Stimulated activated CD4-positive, alpha-beta T cell treated with anti-CD3 and anti-CD28 coated beads, Interleukin-15, amount 100 ng/mL, for 1 hour (primary cell): ENCODE measurements at places on chromosomes 1 and 21.

- no peak for DNase-seq
Measured at GRCh38 chr1:48548985-48549384, 77.0 kb upstream of the SPATA6 start.

- no peak for DNase-seq
Measured at GRCh38 chr1:43232074-43232473, 37.7 kb upstream of the TMEM125 start.

DNA sequence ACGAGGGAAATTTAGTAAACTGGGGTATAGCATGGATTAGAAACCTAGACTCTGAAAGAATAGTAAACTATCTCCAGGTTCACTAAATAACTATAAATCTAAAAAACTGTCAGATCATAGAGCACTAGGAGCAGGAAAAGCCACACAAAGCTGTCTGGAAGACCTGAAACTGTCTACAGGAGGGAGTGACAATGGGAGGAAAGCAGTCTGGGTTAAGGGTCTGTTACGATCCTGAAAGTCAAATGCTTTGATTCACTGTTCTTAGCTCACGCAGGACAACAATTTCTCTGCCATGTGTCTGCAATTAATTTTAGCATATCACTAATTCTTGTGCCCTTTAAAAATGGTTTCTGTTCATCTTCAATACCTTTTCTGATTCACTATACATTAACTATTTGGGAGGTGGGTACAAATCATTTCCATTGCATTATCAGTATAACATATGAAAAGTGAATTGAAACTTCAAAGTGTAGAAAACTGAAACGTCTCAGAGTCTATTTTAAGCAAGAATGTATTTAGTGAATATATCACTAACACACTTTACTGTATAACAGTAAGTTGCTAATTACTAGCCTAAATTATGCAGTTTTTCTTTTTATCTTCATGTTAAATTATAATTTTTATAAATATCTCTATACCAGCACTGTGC, 18.4 kb downstream of the CEP170 start:
- no peak for DNase-seq

- DNase-seq: no peak
Measured at GRCh38 chr21:40813918-40814317, 33.0 kb downstream of the DSCAM start.

- no peak for DNase-seq
Measured at GRCh38 chr1:229241390-229241789, 29.5 kb upstream of the RAB4A start.

DNA sequence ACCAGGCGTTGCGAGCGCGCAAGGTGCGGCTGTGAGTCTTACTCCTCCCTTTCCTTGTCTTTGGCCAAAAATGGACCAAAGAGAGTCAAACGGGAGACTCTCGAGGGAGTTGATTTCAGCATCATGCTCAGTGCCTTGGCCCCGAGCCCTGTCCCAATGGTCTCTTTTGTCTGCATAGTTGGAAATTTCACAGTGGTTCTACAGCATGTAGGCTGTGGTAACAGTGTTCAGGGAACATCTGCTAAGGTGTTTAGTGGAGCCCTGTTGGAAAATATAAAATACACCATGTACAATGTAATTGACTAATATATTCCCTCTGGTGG, 2.7 kb downstream of the CACNA1E start:
- no peak for DNase-seq

DNA sequence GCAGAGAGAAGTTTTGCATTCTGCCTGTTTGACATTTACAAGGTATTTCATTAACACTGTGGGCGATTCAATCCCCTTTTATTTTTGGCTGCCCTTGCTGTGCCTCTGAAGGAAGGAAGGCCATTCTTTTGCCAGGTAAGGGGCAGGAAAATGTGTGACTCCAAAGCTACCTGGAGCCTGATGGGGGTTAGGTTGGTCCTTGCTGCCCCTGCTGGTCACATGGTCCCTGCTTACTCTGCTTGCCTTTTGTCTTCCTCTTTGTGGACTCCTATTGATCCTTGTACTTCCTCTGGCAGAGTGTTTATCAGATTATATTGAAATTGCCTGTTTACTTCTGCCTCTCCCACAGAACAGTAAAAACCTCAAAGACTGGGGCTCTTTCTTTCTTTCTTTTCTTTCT, 65.7 kb downstream of the ST6GALNAC3 start:
- no peak for DNase-seq

DNA sequence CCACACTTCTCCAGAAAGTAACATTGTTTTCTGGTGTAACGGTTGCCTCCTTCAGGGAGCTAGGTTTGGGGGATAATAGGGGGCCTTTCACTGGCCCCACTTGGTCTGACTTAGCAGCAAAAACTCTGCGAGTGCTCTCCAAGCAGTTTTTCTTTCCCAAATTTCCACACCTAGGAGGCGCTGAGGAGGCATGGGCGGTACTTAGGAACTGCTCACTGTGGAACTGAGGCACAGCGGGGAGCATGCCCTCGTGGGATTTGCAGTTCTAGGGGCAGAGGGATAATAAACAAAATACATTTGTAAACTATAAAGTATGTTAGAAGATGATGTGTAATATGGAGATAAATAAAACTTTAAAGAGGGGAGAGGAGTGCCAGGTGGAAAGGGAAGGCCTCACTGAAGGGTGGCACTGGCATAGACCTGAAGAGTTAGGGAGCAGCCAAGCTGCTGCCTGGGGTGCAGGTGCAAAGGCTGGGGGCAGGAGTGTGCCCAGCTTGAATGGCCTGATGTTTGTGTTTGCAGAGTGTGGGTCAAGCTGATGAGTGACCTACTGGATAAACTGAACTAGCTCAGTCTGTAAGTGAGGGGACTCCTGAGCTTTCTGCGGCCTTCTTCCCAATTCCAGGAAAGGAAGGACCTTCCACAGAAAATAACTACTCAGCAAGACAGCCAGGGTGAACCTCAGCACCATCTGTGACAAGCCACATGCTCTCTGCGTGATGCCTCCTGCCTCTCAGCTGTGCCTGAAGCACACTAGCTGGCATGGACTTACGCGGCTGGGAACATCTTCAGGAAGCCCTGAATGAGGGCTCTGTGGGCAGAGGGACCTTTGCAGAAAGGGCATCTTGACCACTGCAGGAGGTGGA, 1.9 kb downstream of the EPHX1 start:
- no peak for DNase-seq

GRCh38 chr1:207049974-207050391, 1.0 kb downstream of the YOD1 start:
- DNase-seq: no peak

DNA sequence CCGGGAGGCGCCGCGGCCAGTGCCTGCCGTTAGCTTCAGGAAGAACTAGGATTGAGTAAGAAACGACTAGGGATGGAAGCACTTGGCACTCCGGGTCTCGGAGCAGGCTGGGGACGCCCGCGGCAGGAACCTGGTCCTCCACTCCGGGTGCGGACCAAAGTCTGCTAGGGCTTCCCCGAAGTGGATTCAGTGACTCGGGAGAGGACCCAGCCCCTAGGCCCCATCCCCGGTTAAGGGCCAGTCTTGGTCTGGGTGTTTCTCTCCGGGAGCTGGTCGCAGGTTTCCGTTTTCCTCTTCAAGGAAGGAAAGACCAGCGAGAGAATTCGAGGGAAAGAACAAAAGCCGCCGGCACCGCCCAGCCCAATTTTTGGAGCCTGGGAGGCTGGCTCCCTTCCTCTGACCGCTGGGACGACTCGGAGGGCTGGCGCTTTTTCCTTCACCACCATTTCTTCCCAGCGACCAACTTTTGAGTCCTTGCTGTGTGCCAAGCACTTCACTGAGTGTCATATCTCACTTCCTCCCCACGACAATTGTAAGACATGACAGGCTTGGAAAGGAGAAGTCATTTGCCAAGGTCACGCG, 16.8 kb upstream of the STMN1 start:
- no peak for DNase-seq

- DNase-seq: no peak
Measured at GRCh38 chr1:162854245-162854882, 6.6 kb downstream of the CCDC190 start.

- no peak for DNase-seq
Measured at GRCh38 chr1:117638759-117639158, 32.9 kb downstream of the TENT5C start.

- no peak for DNase-seq
Measured at GRCh38 chr1:237105826-237106225, 63.8 kb downstream of the RYR2 start.

DNA sequence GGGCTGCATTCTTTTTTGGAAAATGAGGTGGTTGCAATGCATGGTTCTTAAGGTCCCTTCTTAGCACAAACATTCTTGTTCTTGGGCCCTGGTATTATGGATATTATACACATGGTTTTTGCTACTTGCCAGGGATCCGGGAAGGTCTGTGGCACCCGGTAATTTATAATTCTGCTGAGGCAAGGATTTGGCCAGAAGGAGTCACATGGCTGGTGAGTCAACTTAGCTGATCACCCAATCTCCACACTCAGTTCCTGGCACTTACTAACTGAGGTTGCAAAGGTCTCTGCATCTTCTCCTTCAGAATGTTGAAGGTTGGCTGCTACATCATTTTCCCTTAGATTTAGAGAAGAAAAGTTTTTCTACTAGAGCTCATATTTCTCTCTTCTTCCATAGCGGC, 112.5 kb downstream of the ROR1 start:
- no peak for DNase-seq

DNA sequence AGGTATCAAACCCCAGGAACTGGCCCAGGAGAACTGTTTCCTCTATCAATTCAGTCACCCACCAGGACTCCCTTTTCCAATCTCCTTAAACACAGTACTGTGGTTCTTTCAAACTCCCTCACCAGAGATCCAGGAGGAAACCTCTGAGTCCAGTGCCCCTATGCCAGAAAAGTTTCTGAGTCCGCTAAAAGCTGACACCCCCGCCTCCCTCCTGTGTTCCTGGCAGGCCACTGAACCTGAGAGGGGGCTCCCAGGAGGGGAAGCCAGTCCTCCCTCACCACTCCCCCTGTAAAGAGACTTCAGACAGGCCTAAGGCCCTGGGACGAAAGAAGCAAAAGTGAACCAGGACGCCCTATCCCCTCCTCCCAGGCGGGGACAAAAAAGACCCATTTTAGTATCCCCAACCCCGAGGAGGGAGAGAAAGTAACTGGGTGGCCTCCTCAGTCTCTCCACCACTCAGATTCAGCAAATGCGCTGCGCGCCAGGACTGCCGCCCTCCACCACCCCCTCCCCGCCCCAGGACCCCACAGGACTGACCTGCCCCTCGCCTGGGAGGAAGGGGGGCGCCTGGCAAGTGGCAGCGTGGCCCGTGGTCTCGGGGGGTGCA, 624 bp downstream of the SLC41A1 start:
- no peak for DNase-seq

DNA sequence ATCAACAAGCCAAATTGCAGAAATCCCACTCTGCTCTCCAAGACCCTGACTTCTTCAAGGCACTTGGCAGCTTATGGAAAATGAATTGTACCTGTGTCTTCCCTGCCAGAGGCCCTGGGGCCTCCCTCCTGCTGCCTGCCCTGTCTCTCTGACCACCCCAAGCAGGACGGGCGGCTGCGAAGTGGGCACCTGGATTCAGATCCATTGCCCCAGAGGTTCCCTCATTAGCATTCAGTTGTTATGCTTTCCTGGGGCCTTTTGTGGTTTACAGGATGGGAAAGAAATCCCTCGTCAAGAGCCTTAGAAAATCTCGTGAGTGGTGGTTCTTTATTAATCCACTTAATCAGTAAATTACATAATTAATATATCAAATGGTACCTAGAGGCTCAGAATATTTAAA, 179.3 kb downstream of the TNR start:
- no peak for DNase-seq

GRCh38 chr21:29753216-29753615, 186.6 kb downstream of the GRIK1 start:
- no peak for DNase-seq
